PC-3 (cell line): ENCODE measurements at places on chromosomes 11 and 22. TPM values are rescaled to one million over a fixed set of nuclear protein-coding genes. Genes with fewer than 3 reads are reported as not detected.
A peak's percentile ranks its signal among the peaks of the same experiment; 100 is the strongest.

DNA sequence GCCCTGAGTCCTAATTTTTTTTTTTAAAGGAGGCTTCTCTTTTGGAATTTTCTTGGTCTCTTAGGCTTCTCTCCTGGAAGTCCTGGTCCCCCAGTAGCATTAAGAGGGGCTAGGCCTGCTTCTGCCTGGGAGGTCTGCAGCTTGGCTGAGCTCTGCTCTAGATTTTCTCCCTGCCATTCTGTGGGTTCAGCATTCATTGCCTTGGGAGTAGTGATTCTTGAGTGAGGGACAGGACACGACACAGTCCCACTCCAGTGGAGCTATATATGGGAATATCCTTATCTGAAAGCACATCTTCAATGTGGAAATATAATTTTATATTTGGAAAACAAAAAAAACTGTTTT lies 3.7 kb downstream of the IGSF22 start:
- no peaks in the 10 kb centered on the region for H3K27me3 ChIP-seq
- H3K4me3 ChIP-seq, result no peak overlapping the region
- no peak for DNase-seq
- no peaks in the 10 kb centered on the region for H3K4me1 ChIP-seq
- H3K27ac ChIP-seq, result no peak overlapping the region
- no peaks in the 10 kb centered on the region for H3K36me3 ChIP-seq

DNA sequence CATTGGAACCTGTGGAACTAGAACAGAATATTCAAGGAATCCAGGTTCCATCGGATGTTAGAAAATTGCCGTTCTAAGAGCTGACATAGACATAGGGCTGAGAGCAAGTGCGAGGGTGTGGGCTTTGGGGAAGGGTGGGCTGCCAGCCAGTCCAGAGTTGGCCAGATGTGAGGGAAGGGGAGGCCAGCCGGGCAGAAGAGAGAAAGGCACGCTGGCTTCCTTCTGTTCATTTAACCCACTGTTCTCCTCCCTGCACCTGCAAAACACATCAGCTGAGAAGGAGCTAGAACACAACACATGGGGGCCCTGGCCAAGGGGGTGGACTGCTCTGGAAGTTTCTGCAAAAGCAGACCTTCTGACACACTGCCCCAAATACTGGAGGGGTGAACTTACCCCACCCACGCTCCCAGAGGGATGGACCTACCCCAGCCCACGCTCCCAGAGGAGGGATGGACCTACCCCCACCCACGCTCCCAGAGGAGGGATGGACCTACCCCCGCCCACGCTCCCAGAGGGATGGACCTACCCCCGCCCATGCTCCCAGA lies 98.0 kb downstream of the SHANK2 start:
- H3K4me1 ChIP-seq, result peaks cover 18% of the 10 kb centered on the region
- H3K27me3 ChIP-seq, result no peaks in the 10 kb centered on the region
- H3K27ac ChIP-seq, result peak overlapping the region; percentile 77; the same call in 1 of the 2 replicates
- no peak for DNase-seq
- H3K36me3 ChIP-seq, result peaks cover 7% of the 10 kb centered on the region; the same call in 1 of the 2 replicates
- H3K4me3 ChIP-seq, result no peak overlapping the region

DNA sequence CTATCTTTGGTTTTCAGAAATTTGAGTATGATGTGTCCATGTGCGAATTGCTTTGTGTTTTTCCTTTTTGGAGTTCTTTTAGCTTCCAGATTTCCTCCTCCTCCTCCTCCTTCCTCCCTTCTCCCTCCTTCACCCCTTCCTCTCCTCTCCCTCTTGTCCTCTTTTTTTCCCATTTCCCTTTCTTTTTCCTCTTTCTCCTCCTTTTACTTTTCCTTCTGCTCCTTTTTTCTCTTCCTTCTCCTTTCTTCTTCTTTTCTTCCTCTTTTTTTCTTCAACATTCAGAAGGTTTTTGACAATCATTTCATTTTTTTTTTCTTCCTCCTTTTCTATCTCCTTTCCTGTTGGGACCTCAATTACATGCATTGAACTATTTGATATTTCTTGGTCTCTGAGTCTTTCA lies 104.9 kb downstream of the TMEM135 start:
- H3K4me1 ChIP-seq, result peaks cover 11% of the 10 kb centered on the region
- H3K4me3 ChIP-seq, result no peak overlapping the region
- no peak overlapping the region for H3K27ac ChIP-seq

DNA sequence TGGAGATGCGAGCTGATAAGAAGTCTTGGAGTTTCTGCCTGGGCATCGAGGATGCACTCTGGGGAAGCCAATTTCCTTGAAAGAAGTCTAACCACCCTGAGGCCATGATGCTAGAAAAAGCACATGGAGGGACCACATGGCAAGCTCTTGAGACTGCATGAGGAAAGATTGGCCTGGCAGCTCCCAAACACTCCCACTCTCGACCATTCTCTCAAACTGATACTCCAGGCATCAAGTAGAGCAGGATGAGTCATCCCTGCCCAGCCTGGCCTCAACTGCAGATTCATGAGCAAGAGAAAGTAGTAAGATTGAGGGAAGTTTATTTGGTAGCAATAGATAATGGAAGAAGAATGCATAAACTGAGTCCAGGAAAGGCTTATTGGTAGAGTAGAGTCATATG lies 194.3 kb downstream of the KIF18A start:
- DNase-seq, result peak; percentile 23
- no peaks in the 10 kb centered on the region for H3K27me3 ChIP-seq
- H3K4me1 ChIP-seq, result peaks cover 27% of the 10 kb centered on the region
- no peak overlapping the region for H3K4me3 ChIP-seq
- no peaks in the 10 kb centered on the region for H3K36me3 ChIP-seq
- H3K27ac ChIP-seq, result no peak overlapping the region

- H3K4me3 ChIP-seq, result peak overlapping the region; percentile 97
- H3K36me3 ChIP-seq, result peaks cover 5% of the 10 kb centered on the region; the same call in 1 of the 2 replicates
- peak; percentile 78 for DNase-seq
- no peaks in the 10 kb centered on the region for H3K27me3 ChIP-seq
Observed at GRCh38 chr11:86802601-86803051, 2.3 kb downstream of the PRSS23 start.

DNA sequence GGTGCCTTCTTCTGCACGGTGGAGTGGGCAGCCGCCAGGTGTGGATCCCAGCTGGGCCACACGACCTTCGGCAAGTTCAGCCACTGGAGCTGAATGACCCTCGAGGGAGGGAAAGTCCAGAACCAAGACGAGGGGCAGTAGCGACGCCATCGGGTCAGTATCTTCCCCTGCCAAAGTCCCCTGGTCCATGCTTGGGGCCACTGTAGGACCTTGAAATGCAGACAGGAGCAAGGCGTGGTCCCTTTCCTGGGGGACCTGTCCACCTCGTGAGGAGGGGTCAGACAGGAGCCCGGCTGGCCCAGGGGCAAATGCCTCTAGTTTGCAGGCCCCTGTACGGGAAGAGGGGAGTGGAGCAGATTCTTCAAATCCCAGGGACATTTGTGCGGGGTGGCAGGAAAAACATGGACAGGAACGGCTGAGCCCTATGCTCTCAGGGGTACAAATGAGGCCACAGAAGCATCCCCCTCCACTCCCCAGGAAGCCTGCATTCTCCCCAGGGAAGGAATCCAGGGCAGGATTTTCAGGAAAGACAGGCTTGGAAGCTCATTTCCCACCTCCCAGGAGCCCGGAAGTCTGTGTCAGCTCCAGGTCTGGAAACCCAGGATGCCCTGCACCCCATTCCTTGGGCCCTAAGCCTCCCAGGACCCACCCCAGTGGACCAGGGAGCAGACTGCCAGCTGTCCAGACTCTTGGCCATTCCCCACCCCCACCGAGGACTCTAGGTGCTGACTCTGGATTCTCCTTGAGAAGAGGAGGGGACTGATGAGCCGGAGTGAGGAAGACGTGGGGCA lies 6.6 kb downstream of the SHANK2 start:
- H3K27me3 ChIP-seq, result no peaks in the 10 kb centered on the region
- no peaks in the 10 kb centered on the region for H3K36me3 ChIP-seq
- no peak overlapping the region for H3K27ac ChIP-seq
- no peak for DNase-seq
- peaks cover 7% of the 10 kb centered on the region for H3K4me1 ChIP-seq

GRCh38 chr22:43974028-43974545 lies 18.8 kb downstream of the SAMM50 start:
- no peaks in the 10 kb centered on the region for H3K4me1 ChIP-seq
- no peak for DNase-seq
- H3K27ac ChIP-seq, result no peak overlapping the region
- H3K36me3 ChIP-seq, result peaks cover 6% of the 10 kb centered on the region; the same call in 1 of the 2 replicates
- H3K4me3 ChIP-seq, result no peak overlapping the region

DNA sequence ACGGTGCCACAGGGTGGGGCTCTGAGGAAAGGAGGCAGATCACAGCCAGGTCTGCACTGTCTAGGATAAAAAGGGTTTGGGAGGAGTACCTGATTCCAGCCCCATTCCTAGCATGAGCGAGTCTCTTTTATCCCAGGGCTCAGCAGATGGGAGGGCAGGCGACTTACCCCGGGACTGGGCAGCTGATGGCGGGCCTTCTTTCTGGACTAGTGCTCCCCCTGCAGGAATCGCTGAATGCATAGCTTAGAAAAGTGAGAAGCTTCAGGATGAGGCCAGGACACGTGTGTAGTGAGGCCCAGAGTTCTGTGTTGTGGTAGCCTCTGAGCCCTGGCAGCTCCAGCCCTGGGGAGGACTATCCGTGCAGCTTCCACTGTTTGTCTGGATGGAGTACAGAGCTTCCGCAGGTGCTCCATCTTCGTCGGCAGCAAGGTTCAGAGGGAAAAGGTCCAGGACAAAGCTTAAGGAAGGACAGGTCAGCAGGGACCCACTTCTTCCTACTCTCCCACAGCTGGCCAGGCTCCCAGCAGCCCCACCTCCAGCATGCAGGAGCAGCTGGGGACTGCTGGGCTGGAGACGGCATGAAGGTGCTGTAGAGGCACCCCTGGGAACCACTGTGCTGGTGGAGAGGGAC lies 30.4 kb downstream of the COMMD9 start:
- no peaks in the 10 kb centered on the region for H3K27me3 ChIP-seq
- no peaks in the 10 kb centered on the region for H3K36me3 ChIP-seq
- H3K27ac ChIP-seq, result no peak overlapping the region
- peaks cover 18% of the 10 kb centered on the region for H3K4me1 ChIP-seq
- no peak overlapping the region for H3K4me3 ChIP-seq

- no peaks in the 10 kb centered on the region for H3K27me3 ChIP-seq
- no peaks in the 10 kb centered on the region for H3K36me3 ChIP-seq
- no peak for DNase-seq
- no peak overlapping the region for H3K27ac ChIP-seq
- H3K4me1 ChIP-seq, result no peaks in the 10 kb centered on the region
Observed at GRCh38 chr22:38411016-38411415, 44.0 kb downstream of the KCNJ4 start.

- peaks cover 20% of the 10 kb centered on the region for H3K4me1 ChIP-seq
- no peaks in the 10 kb centered on the region for H3K27me3 ChIP-seq
- H3K36me3 ChIP-seq, result no peaks in the 10 kb centered on the region
Observed at GRCh38 chr11:76918941-76919386, 58.2 kb downstream of the ACER3 start.

GRCh38 chr22:29480512-29481264 lies 670 bp downstream of the NEFH start:
- no peaks in the 10 kb centered on the region for H3K36me3 ChIP-seq
- H3K27me3 ChIP-seq, result 0 out of 2 replicates have a peak, but pooled peaks cover 3% of the 10 kb centered on the region
- DNase-seq, result no peak
- no peaks in the 10 kb centered on the region for H3K4me1 ChIP-seq
- no peak overlapping the region for H3K4me3 ChIP-seq

DNA sequence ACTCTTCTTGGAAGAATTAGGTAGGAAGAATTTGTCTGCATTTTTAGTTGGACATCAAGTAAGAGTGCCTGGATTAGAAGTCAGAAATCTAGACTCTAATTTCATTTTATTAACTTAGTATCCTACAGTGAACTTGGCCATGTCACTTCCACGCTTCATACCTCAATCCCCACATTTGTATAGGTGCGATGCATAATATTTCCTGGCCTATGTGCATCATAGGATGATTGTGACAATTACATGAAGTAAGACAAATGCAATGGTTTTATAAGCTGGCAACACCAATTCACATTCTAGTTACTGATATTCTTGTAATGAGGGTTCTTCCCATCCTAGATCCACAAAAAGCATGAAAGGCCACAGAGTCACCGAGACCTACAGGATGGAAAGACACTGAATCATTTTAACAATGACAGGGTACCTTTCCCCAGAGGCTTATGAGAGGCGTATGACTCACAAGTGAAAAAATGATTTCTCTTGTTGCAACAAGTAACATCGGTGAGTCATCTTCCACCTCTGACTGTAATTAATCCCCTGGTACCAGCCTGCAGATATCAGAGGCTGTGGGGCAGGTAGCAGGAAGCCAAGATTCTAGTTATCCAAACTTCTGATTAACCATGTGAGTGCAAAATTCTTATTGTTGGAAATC lies 56.0 kb upstream of the OR5AK2 start:
- peak; percentile 99 for DNase-seq
- H3K27ac ChIP-seq, result peak overlapping the region; percentile 87
- H3K27me3 ChIP-seq, result no peaks in the 10 kb centered on the region
- H3K4me1 ChIP-seq, result peaks cover 18% of the 10 kb centered on the region

DNA sequence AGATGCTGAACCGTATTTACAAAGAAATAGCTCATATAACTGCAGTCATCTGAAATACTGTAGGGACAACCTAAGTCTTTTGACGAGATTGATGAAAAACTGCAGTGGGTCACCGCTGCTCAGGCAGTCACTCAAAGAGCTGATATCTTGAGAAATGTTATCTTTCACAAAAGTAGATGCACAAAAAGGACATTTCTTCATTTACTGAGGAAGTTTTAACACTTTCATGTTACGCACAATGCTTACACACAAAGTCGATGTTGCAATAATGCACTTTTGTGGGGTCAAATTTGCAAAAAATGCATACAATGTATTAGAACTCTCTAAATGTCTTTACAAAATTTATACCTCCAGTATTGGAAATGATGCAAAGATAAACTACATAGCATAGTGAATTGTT lies 16.2 kb upstream of the OR10V1 start:
- no peaks in the 10 kb centered on the region for H3K27me3 ChIP-seq
- no peak overlapping the region for H3K4me3 ChIP-seq
- no peaks in the 10 kb centered on the region for H3K4me1 ChIP-seq
- no peak for DNase-seq
- H3K27ac ChIP-seq, result no peak overlapping the region

- H3K4me3 ChIP-seq, result no peak overlapping the region
- no peaks in the 10 kb centered on the region for H3K36me3 ChIP-seq
- no peak for DNase-seq
- H3K27me3 ChIP-seq, result no peaks in the 10 kb centered on the region
Observed at GRCh38 chr11:1827931-1828330, 6.9 kb upstream of the SYT8 start.

- no peaks in the 10 kb centered on the region for H3K27me3 ChIP-seq
- no peaks in the 10 kb centered on the region for H3K36me3 ChIP-seq
- no peak overlapping the region for H3K27ac ChIP-seq
- H3K4me1 ChIP-seq, result peaks cover 12% of the 10 kb centered on the region
Observed at GRCh38 chr11:38819981-38820380, 2221.9 kb upstream of the RAG2 start.

DNA sequence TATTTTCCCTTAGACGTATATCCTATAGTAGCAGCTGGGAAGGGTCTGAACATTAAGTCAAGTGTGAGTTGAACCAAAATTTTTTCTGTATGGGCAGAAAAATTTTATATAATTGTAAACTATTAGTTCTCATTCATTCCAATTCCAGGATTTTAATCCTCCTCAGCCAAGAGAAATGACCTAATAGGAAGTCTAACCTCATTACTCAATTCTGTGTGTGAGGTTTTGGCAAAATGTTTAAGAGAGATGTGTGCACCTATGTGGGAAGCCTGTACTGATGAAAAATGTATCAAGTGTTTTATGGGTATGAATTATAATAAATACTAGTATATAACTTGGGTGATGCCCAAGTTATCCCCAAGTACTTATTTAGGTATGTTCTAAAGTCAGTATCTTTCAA lies 311.6 kb upstream of the PITPNB start:
- H3K36me3 ChIP-seq, result no peaks in the 10 kb centered on the region
- H3K27ac ChIP-seq, result no peak overlapping the region
- no peak overlapping the region for H3K4me3 ChIP-seq
- DNase-seq, result no peak
- no peaks in the 10 kb centered on the region for H3K27me3 ChIP-seq
- no peaks in the 10 kb centered on the region for H3K4me1 ChIP-seq

Gene LRRC74B
- total RNA-seq, result not detected in 2 replicates

Gene NOX4
- total RNA-seq, result not detected in 2 replicates

Gene ARHGAP42
- total RNA-seq, result 11.0 and 12.1 TPM in 2 replicates
